ENCODE measurements at places on chromosomes 6 and 20.
A peak's percentile ranks its signal among the peaks of the same experiment; 100 is the strongest.

- no peak overlapping the region for H3K27ac ChIP-seq
- no peaks in the 10 kb centered on the region for H3K4me1 ChIP-seq
- H3K4me3 ChIP-seq, result no peak overlapping the region
- no peaks in the 10 kb centered on the region for H3K27me3 ChIP-seq
- no peak for DNase-seq
Observed at GRCh38 chr6:135826236-135826804, 25.2 kb upstream of the PDE7B start.

GRCh38 chr20:62899633-62900051 lies 26.7 kb downstream of the DIDO1 start:
- H3K4me3 ChIP-seq, result no peak overlapping the region
- peaks cover 62% of the 10 kb centered on the region for H3K4me1 ChIP-seq
- no peak for DNase-seq
- H3K27ac ChIP-seq, result no peak overlapping the region

DNA sequence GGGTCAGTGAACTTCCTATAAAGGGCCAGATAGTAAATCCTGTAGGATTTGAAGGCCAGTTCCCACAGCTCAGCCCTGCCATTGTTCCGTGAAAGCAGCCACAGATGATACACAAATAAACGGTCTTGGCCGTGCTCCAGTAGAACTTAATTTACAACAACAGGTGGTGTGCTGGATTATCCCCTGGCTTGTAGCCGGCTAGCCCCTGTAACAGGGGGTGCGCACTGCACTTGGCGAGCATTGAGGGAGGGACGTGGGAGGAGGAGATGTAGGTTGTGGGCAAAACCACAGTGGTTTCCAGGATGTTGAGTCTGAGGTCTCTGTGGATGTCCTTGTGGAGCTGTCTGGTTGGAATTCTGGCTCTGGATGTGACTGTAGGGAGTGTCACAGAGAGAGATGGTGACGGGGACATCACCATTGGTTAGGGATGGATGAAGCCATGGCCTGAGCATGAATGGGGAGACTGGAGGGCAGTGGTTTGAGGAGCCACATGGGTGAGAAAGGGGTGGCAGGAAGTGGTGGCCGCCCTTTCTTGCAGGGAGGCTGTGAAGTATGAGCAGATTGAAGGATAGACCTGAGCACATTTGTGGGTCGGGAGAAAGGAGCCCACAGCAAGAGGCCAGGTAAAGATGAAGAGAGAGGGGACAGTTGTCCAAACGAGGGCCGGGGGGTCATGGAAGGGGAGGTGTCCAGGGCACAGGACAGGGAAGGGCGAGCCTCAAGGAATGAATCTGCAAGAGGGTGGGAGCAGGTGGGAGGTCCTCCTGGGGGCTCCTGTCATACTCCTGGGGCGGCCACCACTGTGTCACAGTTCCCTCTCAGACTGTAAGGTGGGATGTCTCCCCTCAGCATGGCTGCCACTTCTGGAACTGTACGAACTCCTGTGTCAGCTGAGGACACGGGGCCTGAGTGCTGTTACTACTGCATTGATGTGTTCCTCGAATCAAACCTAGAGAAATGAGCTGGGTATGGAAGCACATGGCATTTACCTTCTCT lies 53.6 kb downstream of the CDH26 start:
- DNase-seq, result no peak
- H3K27me3 ChIP-seq, result peaks cover 7% of the 10 kb centered on the region
- no peaks in the 10 kb centered on the region for H3K36me3 ChIP-seq
- peaks cover 22% of the 10 kb centered on the region for H3K4me1 ChIP-seq

- H3K27me3 ChIP-seq, result peaks cover 16% of the 10 kb centered on the region
- no peak overlapping the region for H3K4me3 ChIP-seq
- H3K36me3 ChIP-seq, result peaks cover 4% of the 10 kb centered on the region
- no peak overlapping the region for H3K27ac ChIP-seq
- no peak for DNase-seq
Observed at GRCh38 chr6:116459927-116460326, 1.2 kb upstream of the CALHM6 start.

- H3K4me3 ChIP-seq, result no peak overlapping the region
- no peak for DNase-seq
- no peaks in the 10 kb centered on the region for H3K4me1 ChIP-seq
- H3K27ac ChIP-seq, result no peak overlapping the region
- H3K36me3 ChIP-seq, result no peaks in the 10 kb centered on the region
- no peaks in the 10 kb centered on the region for H3K27me3 ChIP-seq
Observed at GRCh38 chr6:17780061-17780460, 73.3 kb upstream of the NUP153 start.

DNA sequence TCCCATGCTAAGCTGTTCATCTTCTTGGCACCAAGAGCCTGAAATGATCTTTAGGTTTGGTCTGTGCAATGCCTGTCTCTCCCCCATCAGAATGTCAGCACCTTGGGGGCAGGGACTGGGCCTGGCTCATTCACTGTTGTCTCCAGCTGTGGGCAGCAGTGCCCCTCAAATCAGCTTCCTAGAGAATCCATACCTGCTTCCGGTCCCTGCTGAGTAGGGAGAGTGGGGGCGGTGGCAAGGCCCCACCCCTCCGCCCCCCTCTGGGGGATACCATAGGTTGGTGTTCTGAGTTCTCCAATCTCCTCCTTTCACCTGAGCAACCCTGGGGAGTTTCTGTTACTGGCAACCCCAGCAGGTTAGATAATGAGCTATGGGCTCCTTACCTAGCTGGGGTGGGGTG lies 19.2 kb upstream of the SPDEF start:
- no peaks in the 10 kb centered on the region for H3K36me3 ChIP-seq
- no peak overlapping the region for H3K27ac ChIP-seq
- H3K4me1 ChIP-seq, result no peaks in the 10 kb centered on the region
- H3K27me3 ChIP-seq, result no peaks in the 10 kb centered on the region
- no peak for DNase-seq

- peak overlapping the region; percentile 5 for H3K4me3 ChIP-seq
- H3K36me3 ChIP-seq, result peaks cover 14% of the 10 kb centered on the region
- peak overlapping the region; percentile 41 for H3K27ac ChIP-seq
- H3K4me1 ChIP-seq, result peaks cover 48% of the 10 kb centered on the region
- DNase-seq, result no peak
Observed at GRCh38 chr6:43185391-43185985, 3.5 kb downstream of the CUL9 start.

- no peak for DNase-seq
- H3K4me1 ChIP-seq, result no peaks in the 10 kb centered on the region
- H3K4me3 ChIP-seq, result no peak overlapping the region
- H3K36me3 ChIP-seq, result no peaks in the 10 kb centered on the region
Observed at GRCh38 chr20:37558779-37559178, 31.1 kb upstream of the BLCAP start.

DNA sequence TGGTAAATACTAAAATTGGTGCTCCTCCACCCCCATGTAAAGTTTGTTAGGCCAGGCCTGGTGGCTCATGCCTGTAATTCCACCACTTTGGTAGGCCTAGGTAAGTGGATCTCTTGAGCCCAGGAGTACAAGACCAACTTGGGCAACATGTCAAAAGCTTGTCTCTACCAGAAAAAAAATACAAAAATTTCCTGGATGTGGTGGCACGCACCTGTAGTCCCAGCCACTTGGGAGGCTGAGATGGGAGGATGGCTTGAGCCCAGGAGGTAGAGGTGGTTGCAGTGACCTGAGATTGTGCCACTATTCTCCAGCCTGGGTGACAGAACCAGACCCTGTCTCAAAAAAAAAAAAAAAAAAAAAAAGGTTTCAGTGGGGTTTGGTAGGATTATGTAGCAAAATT lies 41.7 kb downstream of the ITCH start:
- H3K4me1 ChIP-seq, result peaks cover 50% of the 10 kb centered on the region
- peak overlapping the region; percentile 74 for H3K4me3 ChIP-seq
- H3K36me3 ChIP-seq, result peaks cover 14% of the 10 kb centered on the region
- no peaks in the 10 kb centered on the region for H3K27me3 ChIP-seq
- no peak for DNase-seq

DNA sequence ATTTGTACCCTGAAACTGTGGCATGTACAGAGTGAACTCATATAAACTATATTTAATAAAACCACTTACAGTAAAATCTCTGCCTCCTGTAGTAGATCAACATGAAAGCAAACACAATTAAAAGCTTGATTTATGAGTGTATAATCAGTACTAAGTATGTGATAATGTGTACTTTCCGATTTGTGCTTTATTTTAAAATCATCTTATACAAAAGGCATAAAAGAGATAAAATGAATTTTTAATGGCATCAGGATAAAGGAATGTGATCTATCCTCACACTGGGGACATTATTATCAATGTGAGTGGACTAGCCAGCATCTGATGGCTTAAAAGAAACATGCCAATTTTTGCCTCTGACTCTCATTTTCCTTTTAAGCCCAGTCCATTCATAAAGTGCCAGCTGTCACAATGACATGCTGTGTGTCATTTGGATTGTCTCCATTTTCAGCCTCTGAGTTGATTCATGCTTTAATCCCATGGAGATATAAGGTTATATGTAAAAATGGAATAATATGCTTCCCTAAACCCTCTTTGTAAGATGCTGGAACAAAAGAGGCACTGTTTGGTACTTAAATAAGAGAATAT lies 831.6 kb upstream of the EYS start:
- no peaks in the 10 kb centered on the region for H3K4me1 ChIP-seq
- no peaks in the 10 kb centered on the region for H3K27me3 ChIP-seq
- no peak for DNase-seq
- H3K4me3 ChIP-seq, result no peak overlapping the region
- H3K27ac ChIP-seq, result no peak overlapping the region

DNA sequence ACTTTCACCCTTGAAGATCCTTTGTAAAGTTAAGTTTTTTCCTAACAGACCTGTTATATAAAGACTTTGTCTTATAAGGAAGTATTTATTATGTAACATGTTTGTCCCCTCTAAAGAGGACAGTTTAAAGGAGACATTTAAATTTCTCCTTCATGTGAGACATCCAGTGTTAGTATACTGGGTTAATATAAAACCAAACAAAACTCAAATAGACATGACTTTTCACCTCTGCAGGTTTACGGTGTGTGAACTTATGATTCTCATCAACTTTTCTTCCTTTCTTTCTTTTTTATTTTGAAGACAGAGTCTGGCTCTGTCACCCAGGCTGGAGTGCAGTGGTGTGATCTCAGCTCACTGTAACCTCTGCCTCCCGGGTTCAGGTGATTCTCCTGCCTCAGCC lies 17.4 kb upstream of the MPC1 start:
- H3K4me1 ChIP-seq, result no peaks in the 10 kb centered on the region
- no peak overlapping the region for H3K4me3 ChIP-seq
- no peak overlapping the region for H3K27ac ChIP-seq
- H3K36me3 ChIP-seq, result no peaks in the 10 kb centered on the region

DNA sequence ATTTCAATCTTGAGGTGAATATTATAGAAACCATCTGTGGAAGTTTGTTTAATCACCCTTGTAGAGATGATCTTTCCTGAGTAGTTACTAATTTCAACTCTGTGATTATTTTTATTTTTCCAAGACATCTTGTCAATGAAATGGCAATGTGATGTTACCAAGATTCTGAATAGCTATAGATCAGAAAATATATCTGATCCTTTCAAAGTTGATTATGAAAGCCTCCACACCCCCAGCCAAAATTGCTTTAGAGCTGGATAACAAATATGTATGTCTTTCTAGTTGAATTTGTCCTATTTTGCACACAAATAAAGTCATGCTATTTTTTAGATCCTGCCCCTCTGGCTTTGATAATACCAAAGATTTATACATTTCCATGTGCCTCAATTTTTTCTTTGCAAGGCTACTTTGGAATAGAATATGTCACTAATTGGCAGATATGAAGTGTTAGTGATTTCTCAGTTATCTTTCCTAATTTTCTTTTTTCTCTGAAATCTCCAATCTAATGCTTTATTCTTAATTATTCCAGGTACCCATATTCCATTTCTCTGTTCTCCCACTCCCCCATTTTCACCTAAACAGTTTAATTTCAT lies 5.0 kb downstream of the SIM1 start:
- H3K27ac ChIP-seq, result peak overlapping the region; percentile 67
- peaks cover 20% of the 10 kb centered on the region for H3K4me1 ChIP-seq
- H3K27me3 ChIP-seq, result peaks cover 82% of the 10 kb centered on the region
- DNase-seq, result no peak

DNA sequence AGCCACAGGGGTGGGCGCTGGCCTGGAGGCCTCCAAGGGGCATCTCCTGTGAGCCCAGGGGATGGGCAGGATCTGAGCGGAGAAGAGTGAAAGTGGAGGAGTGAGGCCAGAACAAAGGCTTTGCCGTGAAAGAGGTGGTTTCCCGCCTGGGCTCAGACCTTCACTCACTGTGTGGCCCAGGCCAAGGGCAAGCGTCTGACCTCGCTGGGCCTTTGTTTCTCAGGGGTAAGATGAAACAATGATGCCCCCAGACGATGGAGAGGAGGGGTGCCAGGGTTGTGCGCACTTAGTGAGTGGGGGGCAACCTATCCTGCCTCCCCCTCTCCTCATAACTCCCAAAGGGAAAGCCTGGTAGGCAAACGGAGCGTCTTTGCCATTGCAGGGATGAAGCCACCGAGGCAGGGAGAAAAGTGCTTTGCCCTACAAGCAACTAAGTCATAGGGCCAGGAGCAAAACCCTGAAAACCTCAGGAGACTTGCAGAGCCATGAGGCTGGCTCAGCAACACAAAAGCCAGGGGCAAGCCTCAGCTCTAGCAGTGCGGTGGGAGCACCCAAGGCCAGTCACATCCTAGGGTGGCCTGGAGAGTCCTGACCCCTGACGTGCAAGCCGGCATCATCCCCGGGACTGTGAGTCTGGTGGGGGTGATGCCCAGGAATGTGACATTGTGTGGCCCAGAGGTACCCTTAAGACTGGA lies 897 bp upstream of the STMN3 start:
- H3K36me3 ChIP-seq, result no peaks in the 10 kb centered on the region
- H3K27me3 ChIP-seq, result no peaks in the 10 kb centered on the region
- peak overlapping the region; percentile 93 for H3K4me3 ChIP-seq

DNA sequence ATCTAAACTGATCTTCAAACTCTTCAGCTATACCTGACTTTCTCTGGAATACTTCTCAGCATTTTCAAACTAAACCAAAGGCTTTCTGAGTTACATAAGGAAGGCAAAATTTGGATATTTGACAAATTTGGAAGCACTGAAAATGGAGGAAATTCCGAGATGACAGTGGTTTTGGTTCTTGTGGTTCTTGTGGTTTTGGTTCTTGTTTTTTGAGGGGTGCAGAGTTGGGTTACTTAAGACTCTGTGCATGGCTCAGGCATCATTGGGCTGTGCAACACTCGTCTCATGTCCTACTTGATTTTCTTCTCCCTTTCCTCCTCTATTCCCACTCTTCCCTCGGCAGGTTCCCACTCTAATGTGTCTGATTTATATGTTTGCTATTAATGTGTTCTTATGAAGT lies 78.0 kb downstream of the SLC22A3 start:
- H3K4me1 ChIP-seq, result peaks cover 12% of the 10 kb centered on the region
- no peaks in the 10 kb centered on the region for H3K36me3 ChIP-seq
- peaks cover 60% of the 10 kb centered on the region for H3K27me3 ChIP-seq
- DNase-seq, result no peak

DNA sequence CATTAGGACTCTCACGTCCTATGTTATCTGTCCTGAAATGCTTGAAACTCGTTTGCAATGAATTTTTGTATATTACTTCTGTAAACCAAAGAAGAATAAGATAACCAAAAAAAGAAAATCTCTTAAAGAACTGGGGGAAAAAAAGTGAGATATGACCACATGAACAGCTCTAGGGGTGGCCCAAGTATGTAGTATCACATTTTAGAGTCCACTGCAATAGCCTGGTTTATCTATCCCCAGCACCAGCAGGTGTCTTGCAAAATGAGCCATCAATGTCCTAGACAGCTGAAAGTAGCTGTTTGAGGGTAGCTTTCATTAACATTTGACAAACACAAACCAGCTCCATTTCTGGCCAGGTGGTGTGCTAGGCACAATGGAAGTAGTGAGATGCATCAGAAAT lies 102.8 kb downstream of the PXDC1 start:
- H3K36me3 ChIP-seq, result no peaks in the 10 kb centered on the region
- H3K4me3 ChIP-seq, result no peak overlapping the region
- no peaks in the 10 kb centered on the region for H3K4me1 ChIP-seq
- no peak for DNase-seq
- H3K27me3 ChIP-seq, result no peaks in the 10 kb centered on the region
- no peak overlapping the region for H3K27ac ChIP-seq

- no peaks in the 10 kb centered on the region for H3K4me1 ChIP-seq
- no peak for DNase-seq
- no peaks in the 10 kb centered on the region for H3K27me3 ChIP-seq
- no peaks in the 10 kb centered on the region for H3K36me3 ChIP-seq
Observed at GRCh38 chr6:153624528-153624927, 414.5 kb upstream of the OPRM1 start.

Data from activated T-cell treated with anti-CD3 and anti-CD28 coated beads, Interleukin-2, amount 50 U/mL, for 72 hours (primary cell).